Natural killer cell treated with Interleukin-12 subunit alpha and Interleukin-12 subunit beta and Interleukin-15 and Interleukin-18, amount 100 ng/mL, for 72 hours (primary cell): ENCODE measurements at places on chromosomes 1 and 21. TPM values are rescaled to one million over a fixed set of nuclear protein-coding genes. Genes with fewer than 3 reads are reported as not detected.

Gene S100A2
- 0.48 TPM for total RNA-seq

Gene TAS1R1
- total RNA-seq, result not detected

Gene SPRR2E
- total RNA-seq, result not detected

Gene INKA2
- 0.45 TPM for total RNA-seq

Gene IRF6
- total RNA-seq, result 8.6 TPM
